GM23338 (cell line): ENCODE measurements at places on chromosomes 4 and X. TPM values are rescaled to one million over a fixed set of nuclear protein-coding genes. Genes with fewer than 3 reads are reported as not detected.

DNA sequence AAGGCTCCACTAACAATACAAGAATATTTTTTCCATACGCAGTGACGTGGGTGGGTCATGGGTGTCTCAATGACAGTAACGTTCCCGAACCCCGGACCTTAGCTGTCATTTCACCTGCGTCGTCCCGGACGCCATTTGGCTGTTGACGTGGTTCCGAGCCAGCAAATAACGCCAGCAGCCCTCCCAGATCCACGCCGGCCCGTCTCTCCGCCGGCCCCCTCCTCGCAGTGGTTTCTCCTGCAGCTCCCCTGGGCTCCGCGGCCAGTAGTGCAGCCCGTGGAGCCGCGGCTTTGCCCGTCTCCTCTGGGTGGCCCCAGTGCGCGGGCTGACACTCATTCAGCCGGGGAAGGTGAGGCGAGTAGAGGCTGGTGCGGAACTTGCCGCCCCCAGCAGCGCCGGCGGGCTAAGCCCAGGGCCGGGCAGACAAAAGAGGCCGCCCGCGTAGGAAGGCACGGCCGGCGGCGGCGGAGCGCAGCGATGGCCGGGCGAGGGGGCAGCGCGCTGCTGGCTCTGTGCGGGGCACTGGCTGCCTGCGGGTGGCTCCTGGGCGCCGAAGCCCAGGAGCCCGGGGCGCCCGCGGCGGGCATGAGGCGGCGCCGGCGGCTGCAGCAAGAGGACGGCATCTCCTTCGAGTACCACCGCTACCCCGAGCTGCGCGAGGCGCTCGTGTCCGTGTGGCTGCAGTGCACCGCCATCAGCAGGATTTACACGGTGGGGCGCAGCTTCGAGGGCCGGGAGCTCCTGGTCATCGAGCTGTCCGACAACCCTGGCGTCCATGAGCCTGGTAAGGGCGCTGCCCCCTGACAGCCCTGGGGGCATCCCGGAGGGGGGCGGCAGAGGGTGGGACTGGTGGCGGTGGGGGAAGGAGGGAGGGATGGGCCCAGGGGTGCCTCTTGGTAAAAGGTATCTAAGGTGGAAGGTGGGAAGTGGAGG is at the start of gene CPE:
CPE (plus strand) TSS at position 264 of the 933 bp plus-strand sequence; CDS start at position 478, 214 bp downstream.
- no peaks in the 10 kb centered on the region for H3K36me3 ChIP-seq
- DNase-seq = peak; percentile 77
- H3K27ac ChIP-seq = no peak within 1 kb of the TSS
- H3K4me3 ChIP-seq = peak within 1 kb of the TSS; percentile 68
- H3K4me1 ChIP-seq = peaks cover 15% of the 10 kb centered on the region; the same call in 1 of the 2 replicates
- H3K27me3 ChIP-seq = peaks cover 36% of the 10 kb centered on the region

DNA sequence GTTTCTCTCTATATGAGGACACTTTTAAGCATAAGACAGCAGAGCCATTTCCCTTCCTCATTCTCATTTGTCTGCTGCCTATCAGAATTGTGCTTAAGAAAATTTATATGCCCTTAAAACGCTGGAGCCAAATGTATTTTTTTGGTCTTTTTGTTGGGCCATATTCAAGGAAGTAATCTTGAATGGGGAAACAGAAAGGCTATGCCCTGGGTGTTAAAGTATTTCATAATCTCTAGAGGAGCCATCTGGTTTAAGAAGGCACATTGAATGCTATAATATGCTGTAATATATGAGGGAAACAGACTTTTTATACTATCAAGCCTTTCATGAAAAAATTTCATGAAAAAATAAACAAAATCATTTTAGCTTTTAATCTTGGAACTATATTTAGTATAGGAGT is 4.3 kb downstream of the DMD start:
- no peaks in the 10 kb centered on the region for H3K27me3 ChIP-seq
- no peak overlapping the region for H3K4me3 ChIP-seq
- peaks cover 9% of the 10 kb centered on the region; the same call in 1 of the 2 replicates for H3K4me1 ChIP-seq
- no peak for DNase-seq
- H3K36me3 ChIP-seq = no peaks in the 10 kb centered on the region

DNA sequence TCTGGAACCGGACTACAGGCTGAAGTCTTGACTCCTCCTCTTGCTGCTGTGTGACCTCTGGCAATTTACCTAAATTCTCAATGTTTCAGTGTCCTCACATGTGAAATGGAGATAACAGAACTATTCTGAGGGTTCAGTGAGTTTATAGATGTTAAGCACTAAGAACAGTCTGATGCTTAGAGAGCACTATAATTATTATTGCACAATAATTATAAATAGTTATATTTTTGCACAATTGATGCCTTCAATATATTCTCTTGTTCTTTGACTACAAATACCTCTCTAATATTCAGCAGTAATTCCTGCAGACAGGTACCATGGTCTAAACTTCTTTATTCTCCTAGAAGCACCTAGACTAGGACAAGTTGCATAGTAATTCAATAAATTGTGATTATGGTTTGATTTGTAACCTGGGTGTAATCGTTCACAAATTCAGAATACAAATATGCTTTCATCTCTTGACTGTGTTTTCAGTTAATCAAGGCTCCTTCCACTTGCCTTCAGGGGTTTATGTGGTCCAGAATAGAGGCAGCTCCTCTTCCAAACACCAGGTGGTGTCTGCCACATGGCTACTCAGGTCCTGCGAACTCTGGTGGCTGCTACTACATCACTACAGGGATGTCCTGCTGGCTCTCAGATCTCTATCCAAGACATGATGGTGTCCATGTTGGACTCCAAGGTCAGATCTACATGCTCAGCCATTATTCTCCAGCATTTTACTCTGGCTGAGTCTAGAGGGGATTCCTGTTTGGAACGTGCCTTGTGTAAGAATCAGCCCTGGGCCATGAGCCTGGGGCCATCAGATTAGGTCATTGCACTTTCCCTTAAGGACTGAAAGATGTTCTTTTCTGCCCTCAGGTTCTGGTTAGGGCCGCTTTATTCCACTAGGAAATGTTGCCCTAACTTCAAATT is 103.4 kb downstream of the QRFPR start:
- no peaks in the 10 kb centered on the region for H3K36me3 ChIP-seq
- no peak overlapping the region for H3K27ac ChIP-seq
- peak; percentile 58 for DNase-seq
- no peaks in the 10 kb centered on the region for H3K27me3 ChIP-seq

Gene PDE6B
- 3.3 and 3.4 TPM in 2 replicates for polyA plus RNA-seq

Gene SUPT20HL2
- polyA plus RNA-seq = 0.08 TPM in 1 of 2 replicates, not detected in the other

DNA sequence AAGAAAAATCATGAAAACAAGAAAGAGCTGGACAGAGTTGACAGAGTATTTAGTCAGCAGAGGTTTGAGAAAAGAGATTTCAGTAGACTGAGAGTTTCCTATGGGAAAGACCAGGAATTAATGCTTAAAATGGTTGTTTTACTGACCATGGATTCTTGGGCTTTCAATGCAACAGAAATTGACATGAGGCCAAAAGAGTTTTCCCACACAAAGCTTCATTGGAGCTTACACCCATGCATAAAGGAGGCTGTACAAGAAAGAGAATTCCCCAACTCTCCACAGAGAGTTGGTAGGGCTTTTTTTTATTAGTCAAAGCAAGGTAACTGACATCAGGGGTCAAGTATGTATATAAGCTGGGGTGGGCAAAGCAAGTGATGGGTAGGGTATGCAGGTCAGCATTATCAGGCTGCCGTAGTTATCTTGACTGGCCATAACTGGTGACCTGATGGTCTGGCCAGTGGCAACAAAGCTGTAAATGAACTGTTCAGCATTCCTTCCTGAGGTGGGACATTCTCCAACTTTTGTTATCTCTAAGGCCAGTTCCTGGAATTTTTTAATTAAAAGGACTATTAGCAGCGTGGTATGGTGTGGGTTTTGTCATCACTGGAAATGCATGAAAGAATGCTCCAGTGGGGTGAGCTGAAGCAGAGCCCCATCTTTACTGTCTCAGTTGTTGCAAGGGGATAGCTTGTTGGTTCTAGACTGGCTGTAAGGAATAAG is 117.0 kb downstream of the ADAM29 start:
- no peaks in the 10 kb centered on the region for H3K4me1 ChIP-seq
- H3K36me3 ChIP-seq = peaks cover 9% of the 10 kb centered on the region
- no peak for DNase-seq
- H3K4me3 ChIP-seq = no peak overlapping the region
- no peaks in the 10 kb centered on the region for H3K27me3 ChIP-seq

Gene MAP3K15
- polyA plus RNA-seq = 0.40 and 0.45 TPM in 2 replicates

DNA sequence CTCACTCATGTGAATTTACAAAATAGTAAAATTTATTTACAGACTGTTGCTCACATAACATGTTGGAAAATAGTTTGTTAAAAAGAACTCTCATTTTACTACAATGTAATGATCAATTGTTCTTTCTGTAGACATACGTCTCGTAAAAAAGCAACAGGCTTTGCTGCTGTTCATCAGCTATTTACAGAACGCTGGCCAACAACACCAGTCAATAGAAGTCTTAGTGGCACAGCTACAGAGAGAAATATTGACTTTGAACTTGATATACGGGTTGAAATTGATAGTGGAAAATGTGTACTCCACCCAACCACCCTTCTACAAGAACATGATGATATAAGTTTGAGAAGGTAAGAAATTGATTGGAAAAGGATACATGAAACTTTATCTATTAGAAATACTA is 47.6 kb upstream of the ADAD1 start:
- H3K4me1 ChIP-seq = no peaks in the 10 kb centered on the region
- H3K4me3 ChIP-seq = no peak overlapping the region
- no peaks in the 10 kb centered on the region for H3K27me3 ChIP-seq
- no peaks in the 10 kb centered on the region; the same call in 1 of the 2 replicates for H3K36me3 ChIP-seq

GRCh38 chr4:2595436-2595835 is 59.0 kb downstream of the FAM193A start:
- H3K4me3 ChIP-seq = no peak overlapping the region
- no peaks in the 10 kb centered on the region for H3K27me3 ChIP-seq

- no peaks in the 10 kb centered on the region for H3K27me3 ChIP-seq
- peaks cover 17% of the 10 kb centered on the region for H3K4me1 ChIP-seq
- no peak overlapping the region for H3K27ac ChIP-seq
- no peak for DNase-seq
- no peaks in the 10 kb centered on the region for H3K36me3 ChIP-seq
These were observed 122.4 kb downstream of the PALLD start for GRCh38 chr4:168619266-168619631.

DNA sequence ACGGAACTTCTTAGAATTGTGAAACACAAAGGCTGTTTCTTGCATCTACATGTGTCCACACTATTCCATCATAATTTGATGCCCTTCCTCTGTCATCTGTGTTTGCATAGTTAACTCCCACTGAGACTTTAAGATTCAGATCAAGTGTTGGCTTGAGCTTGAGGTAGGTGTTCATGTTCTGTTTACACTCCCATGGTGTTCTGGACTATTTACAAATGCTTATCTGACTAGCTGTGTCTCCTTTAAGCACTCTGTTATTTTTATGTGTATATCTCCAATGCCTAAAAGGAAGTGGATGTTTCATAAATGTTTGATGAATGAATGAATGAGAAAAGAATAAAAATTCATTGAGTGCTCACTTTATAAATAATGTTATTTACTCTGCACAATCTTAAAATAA is 622.7 kb downstream of the RAB28 start:
- no peaks in the 10 kb centered on the region for H3K27me3 ChIP-seq
- H3K36me3 ChIP-seq = no peaks in the 10 kb centered on the region
- no peak for DNase-seq

Gene TCEAL7
- polyA plus RNA-seq = 17.2 and 20.2 TPM in 2 replicates

Gene USP17L28
- polyA plus RNA-seq = not detected in 2 replicates

- H3K4me3 ChIP-seq = no peak overlapping the region
- no peaks in the 10 kb centered on the region for H3K27me3 ChIP-seq
- no peaks in the 10 kb centered on the region for H3K4me1 ChIP-seq
- DNase-seq = no peak
- H3K36me3 ChIP-seq = no peaks in the 10 kb centered on the region
- H3K27ac ChIP-seq = no peak overlapping the region
These were observed 501.6 kb downstream of the PPARGC1A start for GRCh38 chr4:23388255-23388654.

DNA sequence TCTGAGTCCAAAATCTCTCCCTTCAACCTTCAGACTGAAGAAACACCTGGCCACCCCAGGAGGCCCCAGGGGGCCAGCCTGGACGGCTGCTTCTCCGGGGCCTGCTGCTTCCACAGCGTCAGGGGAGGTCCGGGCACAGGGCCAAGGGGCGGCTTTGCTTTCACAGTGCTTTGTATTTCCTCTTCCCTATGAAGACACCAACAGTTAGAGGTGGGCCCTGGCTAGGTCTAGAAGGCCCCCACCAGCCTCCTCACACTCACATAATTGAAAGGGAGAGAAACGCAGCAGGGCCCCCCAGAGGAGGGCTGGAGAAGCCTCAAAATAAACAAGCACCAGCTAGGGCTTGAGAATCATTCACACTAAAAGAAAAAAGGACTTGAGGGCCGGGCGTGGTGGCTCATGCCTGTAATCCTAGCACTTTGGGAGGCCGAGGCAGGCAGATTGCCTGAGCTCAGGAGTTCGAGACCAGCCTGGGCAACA is 17.8 kb downstream of the SCD5 start:
- no peaks in the 10 kb centered on the region for H3K36me3 ChIP-seq
- H3K4me1 ChIP-seq = peaks cover 34% of the 10 kb centered on the region
- peak; percentile 21 for DNase-seq
- H3K27ac ChIP-seq = no peak overlapping the region
- peaks cover 68% of the 10 kb centered on the region for H3K27me3 ChIP-seq
- no peak overlapping the region for H3K4me3 ChIP-seq

GRCh38 chr4:136392576-136392975 is 1139.7 kb downstream of the PCDH18 start:
- no peak overlapping the region for H3K4me3 ChIP-seq
- no peak overlapping the region for H3K27ac ChIP-seq
- H3K4me1 ChIP-seq = no peaks in the 10 kb centered on the region
- H3K27me3 ChIP-seq = no peaks in the 10 kb centered on the region
- no peaks in the 10 kb centered on the region for H3K36me3 ChIP-seq

GRCh38 chr4:15749001-15749400 is 29.1 kb upstream of the CD38 start:
- no peak overlapping the region for H3K27ac ChIP-seq
- no peak overlapping the region for H3K4me3 ChIP-seq
- DNase-seq = peak; percentile 43

Gene EFNB1
- 1.3 TPM in 2 replicates for polyA plus RNA-seq

DNA sequence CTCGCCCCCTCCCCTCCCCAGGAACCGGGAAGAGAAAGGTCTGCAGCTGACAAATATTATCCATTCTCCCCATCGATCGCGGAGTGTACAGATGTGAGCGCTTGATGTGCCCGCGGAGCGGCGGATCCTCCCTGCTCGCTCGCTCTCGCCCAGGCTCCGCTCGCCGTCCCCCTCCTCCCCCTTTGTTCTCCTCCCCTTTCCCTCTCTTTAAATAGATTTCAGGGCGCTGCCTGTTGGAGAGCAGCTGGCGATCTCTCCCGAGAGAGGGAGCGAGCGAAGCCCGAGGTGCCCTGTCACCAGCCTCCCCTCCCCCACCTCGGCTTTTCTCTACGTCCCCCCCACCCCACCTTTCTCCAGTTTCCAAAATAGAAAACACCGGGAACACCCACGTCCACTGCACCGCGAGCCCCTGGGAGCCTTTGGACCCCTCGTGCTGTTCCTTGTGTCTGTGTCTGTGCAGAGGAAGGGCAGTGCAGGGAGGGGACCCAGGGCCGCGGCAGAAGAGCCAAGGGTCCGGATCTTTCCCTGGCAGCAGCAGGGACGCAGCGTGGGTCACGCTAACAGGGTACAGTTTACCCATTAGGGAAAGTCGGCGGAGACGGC is 56.6 kb upstream of the BCOR start:
- no peaks in the 10 kb centered on the region for H3K36me3 ChIP-seq
- peak; percentile 65 for DNase-seq
- H3K4me1 ChIP-seq = peaks cover 23% of the 10 kb centered on the region
- no peak overlapping the region for H3K27ac ChIP-seq

Gene SAGE1
- not detected in 2 replicates for polyA plus RNA-seq

- H3K27me3 ChIP-seq = no peaks in the 10 kb centered on the region
- DNase-seq = no peak
- H3K4me3 ChIP-seq = no peak overlapping the region
These were observed 9.8 kb downstream of the PWWP3B start for GRCh38 chrX:106177982-106178321.
